Retina (tissue), 1 donor: ENCODE measurements at places on chromosomes 11 and 22.
A peak's percentile ranks its signal among the peaks of the same experiment; 100 is the strongest.

GRCh38 chr22:39898997-39899396, 1.9 kb upstream of the GRAP2 start:
- no peak for DNase-seq

DNA sequence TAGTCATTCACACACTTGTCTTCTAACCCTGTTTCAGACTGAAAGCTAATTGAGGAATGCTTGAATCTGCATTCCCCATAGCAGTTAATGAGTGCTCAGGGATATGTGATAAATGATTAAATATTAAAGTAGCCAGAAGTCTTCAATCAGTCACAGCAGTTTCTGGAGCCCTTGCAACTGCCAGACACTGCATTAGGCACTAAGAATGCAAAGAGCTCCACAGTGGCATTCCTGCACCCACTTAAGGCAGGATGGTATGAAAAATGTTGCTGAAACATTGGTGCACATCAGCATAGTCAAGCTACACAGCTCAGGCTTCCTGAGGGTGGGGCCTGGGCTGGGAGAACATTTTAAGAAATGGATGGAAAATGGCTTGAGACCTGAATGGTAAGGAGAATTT, 6.5 kb downstream of the DTX4 start:
- no peak for DNase-seq

GRCh38 chr11:76577226-76577920, 93.2 kb downstream of the LRRC32 start:
- peak; percentile 57 for DNase-seq

- DNase-seq: peak; percentile 28
These were observed 8.1 kb upstream of the PLAAT3 start for GRCh38 chr11:63622323-63622722.

DNA sequence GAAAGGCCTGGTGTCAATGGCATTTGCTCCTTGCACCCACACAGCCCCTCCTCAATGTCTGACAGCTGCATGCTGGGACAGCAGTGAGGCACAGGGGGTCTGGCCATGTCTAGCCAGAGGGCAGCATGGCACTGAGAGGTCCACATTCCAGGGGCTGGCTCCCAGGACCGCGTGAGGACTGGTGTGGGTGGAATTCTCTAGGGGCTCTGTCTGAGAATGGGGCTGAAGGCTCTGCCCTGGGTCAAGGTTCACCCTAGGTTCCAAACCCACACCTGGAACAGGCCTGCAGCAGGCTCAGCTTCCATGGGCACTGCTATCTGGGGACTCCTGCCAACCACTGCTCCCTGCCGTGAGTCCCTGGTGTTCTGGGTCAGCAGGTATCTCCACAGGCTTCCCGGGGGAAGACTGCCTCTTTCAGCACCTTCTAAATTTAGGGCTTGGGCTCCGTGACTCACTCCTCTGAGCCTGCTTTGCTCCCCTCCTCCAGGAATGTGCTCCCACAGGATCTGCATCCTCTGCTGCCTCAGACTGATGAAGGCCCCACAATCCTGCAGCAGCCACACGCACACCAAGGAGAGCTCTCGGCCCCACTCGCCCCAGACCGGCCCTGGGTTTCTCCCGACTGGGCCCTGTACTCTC, 4.2 kb downstream of the STARD10 start:
- no peak for DNase-seq

DNA sequence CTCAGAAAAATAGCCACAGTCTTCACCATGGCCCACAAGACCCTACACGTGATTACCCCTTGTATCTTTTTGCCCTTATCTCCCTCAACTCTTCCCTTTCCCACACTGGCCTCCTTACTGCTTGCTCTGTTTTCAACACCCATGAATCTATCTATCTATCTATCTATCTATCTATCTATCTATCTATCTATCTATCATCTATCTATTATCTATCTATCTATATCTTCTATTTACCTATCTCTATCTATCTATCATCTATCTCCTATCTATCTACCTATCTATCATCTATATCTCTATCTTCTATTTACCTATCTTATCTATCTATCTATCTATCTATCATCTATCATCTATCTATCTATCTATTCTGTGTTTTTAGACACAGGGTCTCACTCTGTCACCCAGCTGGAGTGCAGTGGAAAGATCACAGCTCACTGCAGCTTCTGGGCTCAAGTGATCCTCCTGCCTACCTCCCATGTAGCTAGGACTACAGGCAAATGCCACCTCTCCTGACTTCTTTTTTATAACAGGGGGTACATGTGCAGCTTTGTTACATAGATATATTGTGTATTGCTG, 54.2 kb downstream of the CNTF start:
- no peak for DNase-seq
